Mucosa of gallbladder (tissue), 1 donor: ENCODE measurements at places on chromosomes 2 and 18. TPM values are rescaled to one million over a fixed set of nuclear protein-coding genes. Genes with fewer than 3 reads are reported as not detected.

The SERPINB5 gene
- total RNA-seq = 0.14 TPM

The KRTCAP3 gene
- 65.7 TPM for total RNA-seq

The GBX2 gene
- total RNA-seq = not detected

DNA sequence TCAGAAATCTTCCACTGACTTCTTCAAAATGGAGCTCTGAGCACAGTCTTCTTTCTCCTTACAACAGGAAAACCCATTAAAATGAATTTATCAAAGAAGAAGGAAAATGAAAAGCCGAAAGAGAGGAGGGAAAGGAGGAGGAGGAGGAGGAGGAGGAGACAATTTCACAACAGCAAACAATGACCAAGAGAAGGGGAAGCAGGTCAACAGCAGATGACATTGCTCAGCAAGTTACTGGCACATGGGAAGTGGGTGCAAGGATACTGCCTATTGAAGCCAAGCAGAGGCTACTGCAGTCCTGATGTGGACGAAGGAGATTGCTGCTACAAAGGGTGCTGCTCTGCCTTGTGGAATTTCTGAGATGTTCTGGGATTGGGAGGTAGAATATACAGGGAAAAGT is 268.2 kb upstream of the FBXO11 start:
- DNase-seq = no peak

DNA sequence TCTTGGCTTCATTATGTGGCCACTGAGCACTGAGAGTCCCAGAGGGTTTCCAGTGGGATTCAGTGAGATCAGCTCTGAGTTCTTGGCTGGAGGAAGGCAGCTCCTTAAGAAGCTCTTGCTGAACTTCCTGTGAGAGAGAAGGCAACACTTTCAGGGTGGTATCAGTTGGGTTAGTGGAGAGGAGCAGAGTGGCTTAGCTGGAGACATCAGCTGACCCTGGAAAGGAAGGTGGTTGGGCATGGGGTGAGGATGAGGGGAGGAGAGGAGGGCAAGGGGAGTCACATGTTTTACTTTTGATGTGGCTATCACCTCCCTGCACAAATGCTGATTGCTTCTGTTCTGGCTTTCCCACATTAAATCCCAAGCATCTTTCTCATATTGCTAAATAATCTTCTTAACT is 95.1 kb downstream of the ACOXL start:
- no peak for DNase-seq

DNA sequence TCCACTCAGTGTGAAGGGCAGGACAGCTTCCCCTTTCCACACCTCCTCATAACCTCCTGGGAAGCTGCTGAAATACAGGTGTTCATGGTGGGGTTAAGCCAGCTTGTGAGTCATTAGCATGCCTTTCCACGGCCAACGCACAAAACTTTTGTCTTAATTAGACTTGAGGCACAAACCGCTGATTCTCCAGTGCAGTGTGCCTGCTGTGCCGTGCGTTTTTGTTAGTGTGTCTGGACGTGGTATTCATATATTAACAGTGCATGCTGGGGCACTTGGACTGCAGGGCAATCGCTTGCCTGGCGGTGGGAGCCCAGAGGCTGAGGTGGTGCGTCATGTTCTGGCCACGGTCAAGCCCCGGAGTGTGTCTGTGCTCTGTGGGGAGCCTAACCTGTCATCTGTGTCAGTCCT is 156.2 kb downstream of the SH3RF3 start:
- DNase-seq = no peak

DNA sequence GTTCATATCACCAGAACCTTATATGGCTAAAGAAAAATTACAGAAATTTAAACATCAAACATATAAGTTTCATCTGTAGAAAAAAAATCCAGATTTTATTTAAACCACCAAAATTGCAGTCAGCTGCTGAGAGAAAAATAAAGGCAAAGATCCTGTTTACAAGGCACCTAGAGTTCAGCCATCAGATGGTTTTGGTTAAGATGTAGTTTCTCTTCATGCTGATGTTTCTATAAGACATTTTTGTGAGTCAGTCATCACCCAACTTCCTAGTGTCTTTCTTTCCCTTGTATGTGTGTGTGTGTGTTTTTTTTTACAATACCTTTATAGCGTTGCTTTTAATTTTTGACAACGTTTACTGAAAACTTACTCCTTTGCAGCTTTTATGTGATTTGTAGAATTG is 26.1 kb upstream of the MMADHC start:
- no peak for DNase-seq

- no peak for DNase-seq
These were observed 135.5 kb upstream of the MYT1L start for GRCh38 chr2:2466534-2466933.

DNA sequence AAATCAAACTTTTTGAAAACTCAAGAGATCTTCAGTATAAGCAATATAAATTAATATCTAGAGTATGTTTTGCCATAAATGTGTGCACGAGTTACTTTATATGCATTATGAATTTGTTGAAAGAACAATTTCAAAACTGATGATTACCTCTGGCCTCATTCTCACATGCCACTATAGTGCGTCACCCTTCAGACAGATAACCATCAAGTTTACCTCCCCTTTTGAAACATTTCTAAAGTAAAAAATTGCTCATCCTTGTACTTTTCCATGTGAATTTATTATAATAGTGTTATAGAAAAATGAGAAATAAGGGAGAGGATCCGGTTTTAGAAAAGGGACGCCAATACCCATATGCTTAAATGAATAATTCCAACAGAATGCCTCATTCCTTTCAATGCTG is 38.3 kb downstream of the ZEB2 start:
- DNase-seq = no peak

DNA sequence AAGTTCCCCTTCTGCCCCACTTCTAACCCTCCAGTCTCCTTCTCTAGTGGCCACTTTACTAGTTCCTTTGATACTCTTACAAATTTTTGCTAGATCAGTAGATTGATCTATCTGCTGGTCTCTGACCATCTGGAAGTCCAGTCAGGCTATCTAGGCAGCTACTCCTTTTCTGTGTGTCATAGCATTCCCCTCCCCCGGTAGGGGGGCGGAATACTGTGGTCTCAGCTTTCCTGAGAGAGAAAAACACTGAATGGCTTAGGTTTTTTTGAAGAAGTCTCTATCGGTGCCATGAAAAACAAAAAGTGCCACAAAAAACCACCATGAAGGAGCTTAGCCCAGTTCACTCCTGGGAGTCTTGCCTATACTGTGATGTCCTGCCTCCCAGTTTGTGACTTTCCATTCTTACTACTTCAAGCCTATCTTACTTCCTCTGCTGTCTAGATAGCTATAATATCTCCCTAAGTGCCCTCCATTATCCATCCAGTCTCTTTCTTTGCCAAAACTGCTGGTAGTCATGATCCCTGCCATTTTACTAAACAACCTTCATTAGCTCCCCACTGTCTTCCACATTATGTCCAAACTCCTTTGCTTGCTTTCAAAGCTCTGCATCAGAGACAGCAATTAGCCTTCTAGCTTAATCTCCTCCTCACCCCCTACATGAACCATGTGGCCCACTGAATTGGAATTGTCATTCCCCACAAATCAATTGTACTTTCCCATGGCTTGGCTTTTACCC is 29.9 kb downstream of the TPGS2 start:
- DNase-seq = no peak

- DNase-seq = no peak
These were observed 8.8 kb upstream of the POLI start for GRCh38 chr18:54260396-54261072.

GRCh38 chr2:1995081-1995480 is 250.8 kb upstream of the PXDN start:
- no peak for DNase-seq
